ENCODE measurements at places on chromosomes 2 and 18.

DNA sequence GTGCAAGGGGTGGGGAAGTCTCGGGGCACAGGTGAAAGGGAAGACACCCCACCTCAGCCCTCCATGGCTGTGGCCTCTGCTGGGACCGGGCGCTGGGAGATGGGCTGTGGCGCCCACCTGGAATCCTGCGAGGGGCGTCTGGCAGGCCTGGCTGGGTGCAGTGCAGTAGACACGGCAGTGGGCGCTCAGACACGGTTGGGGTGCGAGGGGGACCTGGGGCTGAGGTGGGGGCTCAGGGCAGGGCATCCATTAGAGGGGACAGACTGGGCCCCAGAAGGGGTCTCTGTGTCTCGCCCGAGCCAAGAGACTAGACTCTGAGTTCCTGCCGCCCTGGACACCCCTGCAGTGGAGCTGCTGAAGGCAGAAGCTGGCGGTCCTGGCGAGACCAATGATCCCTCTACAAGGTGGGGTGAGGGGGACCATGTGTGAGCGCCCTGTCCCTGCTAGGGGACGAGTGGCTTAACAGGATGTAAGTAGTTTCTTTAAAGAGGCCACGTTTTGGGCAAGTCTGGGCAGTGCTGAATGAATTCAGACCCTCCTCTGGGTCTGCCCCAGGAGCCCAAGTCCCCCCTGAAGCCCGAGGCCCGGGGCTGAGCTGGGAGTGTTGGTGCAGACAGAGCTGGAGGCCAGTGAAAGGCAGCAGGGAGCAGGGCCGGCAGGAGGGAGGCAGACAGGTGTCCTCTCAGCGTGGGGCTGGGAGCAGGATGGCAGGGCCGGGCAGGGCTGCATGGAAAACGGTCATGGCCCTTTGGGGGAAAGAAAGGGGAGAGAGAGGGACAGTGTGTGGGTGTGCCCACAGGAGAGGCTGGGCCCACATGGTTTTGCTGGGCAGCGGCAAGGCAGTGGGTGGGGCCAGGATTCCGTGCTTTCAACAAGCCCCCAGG, 57.2 kb downstream of the HS6ST1 start:
- DNase-seq: no peak

GRCh38 chr2:220168891-220169546, 541.6 kb downstream of the SLC4A3 start:
- no peak for DNase-seq

DNA sequence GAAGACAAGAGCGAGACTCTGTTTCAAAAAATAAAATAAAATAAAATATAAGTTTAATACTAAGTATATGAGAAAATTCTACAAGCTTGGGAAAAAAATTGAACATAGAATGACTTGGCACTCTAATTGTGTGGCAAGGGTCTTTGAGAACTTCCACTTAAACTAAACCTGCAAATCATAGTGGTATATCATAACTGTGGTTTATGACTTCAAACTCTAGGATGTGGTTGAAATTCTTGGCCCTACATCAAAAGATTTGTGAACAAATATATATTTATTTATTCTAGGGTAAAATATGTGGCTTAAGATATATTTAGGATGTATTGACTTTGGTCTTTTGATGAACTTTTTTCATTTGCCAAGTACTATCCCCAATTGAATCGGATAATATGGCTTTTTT, 3.1 kb upstream of the FAM171B start:
- DNase-seq: peak; percentile 20

GRCh38 chr2:65033178-65033577, 23.0 kb upstream of the CEP68 start:
- DNase-seq: no peak

DNA sequence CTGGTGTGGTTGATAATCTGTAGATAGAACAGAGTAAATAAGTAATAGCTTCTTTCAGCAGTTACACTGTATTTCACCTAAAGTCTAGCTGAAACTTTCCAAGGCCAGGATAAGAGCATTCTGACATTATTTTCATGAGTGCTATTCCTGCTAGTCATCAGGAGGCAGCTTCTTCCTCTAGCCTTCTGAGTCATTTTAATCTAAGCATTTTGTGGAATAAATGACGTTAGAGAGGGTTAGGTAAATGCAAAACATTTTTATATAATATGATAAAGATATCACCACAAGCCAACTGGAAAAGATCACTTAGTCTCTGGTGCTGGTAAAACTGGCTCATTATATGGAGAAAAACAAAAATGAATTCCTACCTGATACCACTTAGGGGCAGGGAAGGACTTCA, 138.5 kb downstream of the MEP1B start:
- no peak for DNase-seq

DNA sequence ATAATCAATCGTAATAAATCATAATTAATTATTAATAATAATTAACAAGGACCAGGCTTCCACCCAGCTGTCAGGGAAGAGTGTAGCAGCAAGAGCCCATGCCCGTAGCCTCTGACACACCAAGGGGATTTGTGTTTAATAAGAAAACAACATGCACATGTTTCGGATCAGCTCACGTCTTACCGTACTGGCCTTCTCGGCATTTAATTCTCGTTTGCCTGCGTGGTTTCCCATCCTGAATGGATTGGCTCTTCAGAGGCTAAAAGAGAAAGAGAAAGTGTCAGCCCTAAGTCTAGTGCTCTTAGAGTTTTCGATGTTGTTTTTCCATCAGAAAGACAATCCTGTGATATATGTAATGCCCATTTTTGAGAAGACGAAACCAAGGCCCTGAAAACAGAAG, 27.6 kb downstream of the MBP start:
- DNase-seq: no peak

DNA sequence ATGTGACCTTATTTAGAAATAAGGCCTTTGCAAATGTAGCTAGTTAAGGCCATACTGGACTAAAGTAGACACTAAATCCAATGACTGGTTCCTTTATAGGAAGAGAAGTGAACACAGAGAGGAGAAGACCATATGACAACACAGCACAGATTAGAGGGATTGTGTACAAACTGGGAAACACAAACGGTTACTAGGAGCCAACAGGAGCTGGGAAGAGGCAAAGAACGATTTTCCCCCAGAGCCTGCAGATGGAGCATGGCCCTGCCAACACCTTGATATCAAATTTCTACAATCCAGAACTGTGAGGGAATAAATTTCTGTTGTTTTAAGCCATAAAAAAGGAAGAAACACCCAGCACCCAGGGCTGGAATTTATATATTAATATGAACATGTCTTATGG, 38.7 kb upstream of the COL5A2 start:
- no peak for DNase-seq
